HT1080 (cell line): ENCODE measurements at places on chromosomes 7 and 10. TPM values are rescaled to one million over a fixed set of nuclear protein-coding genes. Genes with fewer than 3 reads are reported as not detected.

GRCh38 chr7:142800699-142801260 lies 30.0 kb downstream of the PRSS2 start:
- DNase-seq = no peak

DNA sequence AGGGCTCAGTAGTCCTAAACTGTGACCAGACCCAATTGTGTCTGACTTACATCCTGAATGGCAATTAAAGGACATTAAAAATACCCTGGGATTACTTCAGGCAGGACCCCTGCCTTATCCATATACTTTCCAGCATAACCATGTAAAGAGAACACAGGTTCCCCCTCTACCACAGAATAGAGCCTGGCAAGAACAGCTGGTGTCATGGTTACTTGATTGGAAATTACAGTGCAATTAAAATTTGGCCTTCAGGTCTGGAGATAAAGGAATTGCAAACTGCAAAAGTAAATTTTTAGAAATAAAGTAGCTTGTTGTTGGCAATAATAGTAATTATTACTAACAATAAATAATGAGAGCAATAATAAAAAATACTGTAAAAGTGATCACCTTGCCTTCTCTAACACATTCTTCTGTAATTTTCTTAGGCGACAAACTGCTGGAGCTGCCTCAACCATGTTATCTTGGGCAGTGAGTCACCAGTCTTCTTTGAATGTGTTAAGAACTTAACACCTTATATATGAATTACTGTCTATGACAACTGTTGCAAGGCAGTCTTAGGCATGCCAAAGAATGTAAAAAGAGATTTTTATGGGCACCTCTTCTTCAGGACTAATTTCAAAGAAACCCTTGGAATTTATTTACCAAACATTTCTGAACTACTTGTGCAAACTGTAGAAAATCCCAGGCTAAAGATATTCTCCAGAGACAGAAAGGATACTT lies 53.7 kb downstream of the HIBADH start:
- no peak for DNase-seq

DNA sequence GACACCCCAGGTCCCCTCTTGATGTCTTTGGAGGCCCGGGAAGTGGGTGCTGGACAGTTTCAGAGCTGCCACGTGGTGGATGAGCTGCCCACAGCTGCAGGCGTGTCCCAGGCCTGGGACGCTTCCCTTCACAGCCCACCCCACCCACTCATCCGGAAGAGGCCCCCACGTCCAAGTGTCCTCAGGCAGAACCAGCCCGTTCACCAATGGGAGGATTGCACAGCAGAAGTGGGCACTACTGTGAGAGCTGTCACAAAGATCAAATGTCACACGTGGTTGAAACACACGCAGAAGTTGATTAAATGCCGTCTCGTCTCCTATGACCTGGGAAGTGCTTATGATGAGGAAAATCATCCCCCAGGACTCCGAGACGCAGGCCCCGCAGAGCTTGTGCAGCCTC lies 52.9 kb downstream of the STK32C start:
- no peak for DNase-seq

GRCh38 chr10:132133005-132133404 lies 53.7 kb upstream of the DPYSL4 start:
- no peak for DNase-seq

DNA sequence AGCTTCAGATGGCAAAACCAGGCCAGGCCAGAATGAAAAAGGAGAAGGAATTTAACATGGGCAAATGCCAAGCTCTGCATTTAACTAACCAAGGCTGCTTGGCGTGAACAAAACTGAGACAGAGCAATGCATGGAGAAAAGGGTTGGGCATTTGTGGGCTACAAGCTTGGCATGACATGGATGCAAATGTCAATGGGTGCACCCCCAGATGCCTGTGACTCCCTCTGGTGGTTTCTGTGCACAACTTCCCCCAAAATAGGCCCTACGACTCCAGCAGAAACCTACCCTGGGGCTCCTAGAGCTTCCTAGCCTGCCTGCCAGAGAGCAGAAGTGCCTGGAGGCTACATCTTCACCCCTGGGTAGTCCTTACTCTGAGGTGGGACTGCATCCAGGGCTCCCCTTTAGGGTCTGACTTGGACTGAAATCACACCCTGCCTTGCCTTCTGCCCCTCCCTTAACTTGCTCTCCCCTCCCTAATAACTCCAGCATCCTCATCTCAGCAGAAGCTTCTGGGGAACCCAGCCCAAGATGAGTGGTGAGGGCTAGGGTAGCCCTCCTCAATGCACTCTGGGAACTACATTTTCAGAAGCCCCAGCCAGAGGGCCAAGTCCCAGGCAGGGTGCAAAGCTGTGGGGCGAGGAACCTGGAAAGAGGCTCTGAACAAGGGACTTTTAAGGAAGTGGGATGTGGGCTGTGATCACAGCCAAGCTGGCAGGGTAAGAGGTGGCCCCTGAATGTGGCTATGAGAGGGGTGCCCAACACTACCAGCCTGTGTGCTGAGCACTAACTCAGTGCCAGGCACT lies 11.3 kb downstream of the GPRIN2 start:
- no peak for DNase-seq

GRCh38 chr10:71975871-71976725 lies 11.9 kb downstream of the CHST3 start:
- DNase-seq = peak; percentile 90

DNA sequence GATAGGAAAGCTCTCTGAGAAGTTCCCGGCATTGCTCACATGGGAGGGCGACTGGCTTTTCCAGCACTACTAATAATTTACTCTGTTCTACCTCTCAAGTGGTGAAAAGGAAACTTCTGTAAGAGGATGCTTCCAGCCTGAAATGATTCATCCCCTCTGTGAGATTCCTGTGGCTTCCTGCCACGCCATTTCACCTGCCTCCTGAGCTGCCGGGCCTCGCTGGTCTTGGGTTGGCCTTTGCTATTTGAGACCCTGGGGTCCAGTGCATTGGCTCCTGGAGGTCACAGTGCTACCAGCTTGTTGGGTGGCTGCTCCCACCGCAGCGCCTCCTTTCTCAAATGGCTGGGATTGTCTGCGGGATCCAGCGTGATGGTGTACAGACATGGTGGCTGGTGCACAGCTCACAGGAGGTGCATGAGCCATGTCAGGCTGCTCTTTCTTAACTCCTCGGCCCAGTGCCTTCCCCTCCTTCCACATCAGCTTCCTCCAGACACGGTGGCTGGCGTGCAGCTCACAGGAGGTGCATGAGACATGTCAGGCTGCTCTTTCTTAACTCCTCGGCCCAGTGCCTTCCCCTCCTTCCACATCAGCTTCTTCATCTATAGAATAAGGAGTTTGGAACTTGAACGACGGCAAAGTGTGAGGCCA lies 42.9 kb upstream of the PCBD1 start:
- DNase-seq = peak; percentile 84

The MCM10 gene
- total RNA-seq = 49.7 and 51.6 TPM in 2 replicates

The CCDC146 gene
- total RNA-seq = 0.40 and 0.42 TPM in 2 replicates

The H2BK1 gene
- not detected in 2 replicates for total RNA-seq

The EFCAB10 gene
- total RNA-seq = not detected in 2 replicates

The NODAL gene
- 0.37 TPM in 1 of 2 replicates, not detected in the other for total RNA-seq
